ENCODE measurements at places on chromosomes 16 and 17.

DNA sequence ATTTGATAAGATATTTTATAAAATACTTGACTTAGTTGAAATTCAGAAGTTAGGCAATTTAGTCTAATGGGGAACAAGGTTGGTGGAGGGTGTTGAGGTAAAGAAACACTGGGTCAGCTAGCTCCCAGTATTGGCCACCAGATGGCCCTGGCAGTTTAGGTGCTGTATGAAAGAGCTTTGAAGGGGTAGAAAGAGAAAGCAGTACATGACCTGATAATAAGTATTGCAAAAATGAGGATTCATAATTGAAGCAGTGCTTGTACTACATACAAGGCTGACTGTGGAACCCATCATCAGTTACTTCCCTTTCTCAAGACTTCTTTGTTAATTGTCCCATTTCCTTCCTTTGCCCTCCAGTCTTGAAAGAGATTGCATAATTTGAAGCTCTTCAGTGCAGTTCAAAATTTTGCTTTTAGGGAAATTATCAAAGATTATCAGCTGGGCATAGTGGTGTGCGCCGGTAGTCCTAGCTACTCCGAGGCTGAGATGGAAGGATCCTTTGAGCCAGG is 29.4 kb downstream of the TANC2 start:
- DNase-seq, result peak; percentile 7

DNA sequence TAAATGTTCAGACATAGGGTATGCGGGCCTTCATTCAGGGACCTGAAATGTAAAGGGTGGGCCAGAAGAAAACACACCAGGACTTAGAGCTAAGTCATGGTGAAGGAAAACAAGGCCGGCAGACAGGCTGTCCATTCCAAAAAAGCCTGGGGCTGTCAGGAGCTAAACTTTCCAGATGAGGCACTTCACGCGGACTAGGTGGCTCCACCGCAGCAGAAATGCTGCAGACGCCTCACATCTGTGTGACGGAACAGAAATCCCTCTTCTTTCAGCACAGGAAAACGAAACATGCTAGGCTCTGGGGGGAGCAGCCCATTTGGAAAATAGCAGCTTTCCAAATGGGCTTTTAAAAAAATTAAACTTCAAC is 88.7 kb downstream of the HS3ST3A1 start:
- DNase-seq, result peak; percentile 78

GRCh38 chr16:1746693-1747195 is 24.6 kb downstream of the NME3 start:
- no peak for DNase-seq

GRCh38 chr17:42286411-42287221 is 1.7 kb upstream of the STAT5A start:
- DNase-seq, result peak; percentile 79

- DNase-seq, result no peak
Observed at GRCh38 chr17:57413848-57414651, 157.7 kb downstream of the MSI2 start.

- no peak for DNase-seq
Observed at GRCh38 chr17:68603656-68604055, 2.5 kb upstream of the FAM20A start.

- no peak for DNase-seq
Observed at GRCh38 chr17:973053-973452, 6.5 kb downstream of the NXN start.

DNA sequence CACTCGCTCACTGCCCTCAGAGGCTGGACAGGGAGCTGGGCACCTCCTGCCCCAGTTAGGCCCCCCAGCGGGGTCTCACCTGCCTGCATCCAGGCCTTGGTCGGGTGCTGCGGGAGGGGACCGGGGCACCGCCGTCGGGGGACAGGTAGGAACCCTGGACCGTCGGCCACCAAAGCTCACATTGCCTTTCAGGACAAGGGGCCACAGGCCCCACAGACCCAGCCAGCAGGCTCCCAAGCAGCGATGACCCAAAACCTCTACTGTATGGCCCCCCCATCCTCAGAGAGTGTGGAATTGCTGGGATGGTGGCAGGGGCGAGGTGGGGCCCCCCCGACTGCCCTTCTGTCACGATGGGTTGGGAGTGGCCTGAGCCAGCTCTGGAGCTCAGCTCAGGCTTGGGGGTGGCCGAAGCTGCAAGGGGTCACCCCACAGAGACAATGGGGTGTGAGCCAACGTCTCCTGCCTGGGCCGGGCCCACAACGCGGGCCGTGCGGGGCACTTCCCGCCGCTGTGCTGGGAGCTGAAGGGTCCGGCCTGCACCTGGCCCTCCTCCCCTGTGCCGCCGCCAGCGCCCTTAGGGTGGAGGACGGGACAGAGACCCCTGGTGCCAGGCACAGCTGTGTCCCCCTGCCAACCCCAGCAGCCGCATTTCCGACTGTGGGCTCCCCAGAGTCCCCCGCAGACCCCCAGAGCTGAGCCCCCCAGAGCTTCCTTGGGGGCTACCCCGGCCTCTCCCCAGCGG is 498 bp downstream of the IGFALS start:
- no peak for DNase-seq

DNA sequence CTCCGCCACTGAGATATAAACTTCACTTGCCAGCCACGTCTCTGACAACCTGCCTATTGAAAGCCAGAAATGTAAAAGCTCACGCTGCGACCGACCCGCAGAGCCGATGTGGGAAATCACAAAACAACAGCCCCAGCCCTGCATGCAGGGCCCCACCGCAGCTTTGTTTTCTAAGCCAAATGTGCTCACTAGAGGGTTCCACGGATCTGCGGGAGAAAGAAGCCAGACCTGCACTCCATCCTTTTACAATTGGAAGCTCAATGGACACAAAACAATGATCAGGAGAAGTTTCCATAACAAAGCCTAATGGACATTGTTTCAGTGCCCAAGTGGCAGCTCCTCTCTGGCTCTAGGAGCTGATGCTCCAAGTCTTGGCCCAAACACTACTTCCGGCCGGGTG is 33.1 kb downstream of the WIPI1 start:
- no peak for DNase-seq

DNA sequence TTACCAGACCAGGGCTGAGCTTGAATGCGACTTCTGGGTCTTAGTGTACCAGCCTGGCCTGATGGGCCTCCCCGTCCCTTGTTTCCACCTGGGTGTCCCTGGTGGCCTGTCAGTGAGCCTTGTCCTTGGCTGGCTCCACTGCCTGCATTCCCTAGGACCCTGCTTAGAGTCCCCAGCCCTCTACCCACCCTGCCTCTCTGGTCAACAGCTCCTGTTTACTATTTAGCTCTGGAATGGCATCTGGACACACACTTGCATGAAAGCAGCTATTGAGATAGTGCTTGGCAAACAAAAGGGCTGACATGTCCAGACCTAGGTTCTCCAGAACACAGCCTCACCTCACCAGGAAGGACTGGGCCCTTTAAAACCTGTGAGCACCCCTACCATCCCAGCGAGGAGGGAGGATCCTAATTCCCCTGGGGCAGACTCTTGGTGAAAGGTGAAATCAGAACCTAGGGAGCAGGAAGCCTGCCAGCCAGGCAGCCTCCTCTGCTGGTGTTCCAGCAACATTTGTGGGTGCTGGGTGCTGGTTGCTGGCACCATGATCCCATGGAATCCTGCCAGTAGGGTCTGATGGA is 38.8 kb downstream of the RAI1 start:
- DNase-seq, result no peak

DNA sequence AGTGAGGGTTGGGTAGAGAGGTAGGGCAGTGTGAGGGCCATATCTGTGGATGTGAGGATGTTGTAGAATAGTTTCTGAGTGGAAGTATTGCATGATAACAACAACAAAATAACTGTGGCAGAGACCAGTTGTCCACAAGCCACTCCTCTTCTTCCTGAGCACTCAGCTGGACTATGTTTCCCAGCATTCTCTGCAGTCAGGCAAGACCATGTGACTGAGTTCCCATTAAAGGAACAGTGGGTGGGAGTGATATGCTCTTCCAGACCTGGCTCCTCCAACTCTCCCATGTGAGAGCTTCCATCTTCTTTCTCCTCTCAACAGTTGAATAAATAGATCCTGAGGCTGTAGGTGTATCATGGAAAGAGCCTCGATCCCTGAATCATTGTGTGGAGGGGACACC is 272.4 kb downstream of the CBLN1 start:
- no peak for DNase-seq

GRCh38 chr17:27381007-27381501 is 75.2 kb upstream of the KSR1 start:
- DNase-seq, result peak; percentile 43

DNA sequence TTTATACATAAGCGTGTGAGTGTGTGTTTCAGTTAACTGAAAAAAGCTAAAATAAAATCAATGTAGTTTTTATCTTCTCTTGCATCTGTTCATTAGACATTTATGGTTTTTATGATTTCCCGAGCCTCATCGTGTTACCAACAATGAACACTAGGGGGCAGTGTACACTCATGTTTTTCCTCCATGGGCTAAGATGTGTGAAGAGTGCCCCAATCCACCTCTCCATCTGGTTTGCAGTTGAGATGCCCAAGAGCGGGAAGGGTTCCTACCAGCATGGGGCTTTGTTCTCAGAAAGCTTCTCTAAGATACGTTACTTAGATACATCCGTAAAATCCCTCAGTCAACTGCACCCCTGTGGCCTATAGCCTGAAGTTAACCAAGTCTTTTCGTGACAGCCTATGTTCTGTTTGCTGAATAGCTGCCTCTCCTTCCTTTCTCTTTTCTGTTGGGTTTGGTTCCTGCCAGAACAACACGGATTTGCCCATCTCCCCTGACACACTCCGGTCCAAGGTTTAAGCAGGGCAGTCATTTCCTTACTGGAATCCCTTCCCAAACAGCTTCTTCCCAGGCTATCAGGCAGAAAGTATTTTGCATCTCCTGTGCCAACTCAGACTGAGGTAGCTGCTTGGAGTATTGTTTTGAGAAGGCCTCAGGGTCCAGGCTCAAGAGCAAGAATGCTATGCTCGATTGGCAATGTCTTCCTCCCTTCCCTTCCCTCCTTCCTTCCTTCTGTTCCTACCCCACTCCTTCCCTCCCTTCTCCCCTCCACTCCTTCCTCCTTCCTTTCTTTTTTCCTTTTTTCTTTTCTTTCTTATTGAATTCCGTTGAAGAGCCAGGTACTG is 12.9 kb upstream of the ELAC2 start:
- DNase-seq, result peak; percentile 76

- DNase-seq, result no peak
Observed at GRCh38 chr16:3675601-3676130, 21.2 kb downstream of the DNASE1 start.

- DNase-seq, result peak; percentile 54
Observed at GRCh38 chr17:39090908-39091665, 60.4 kb downstream of the PLXDC1 start.

DNA sequence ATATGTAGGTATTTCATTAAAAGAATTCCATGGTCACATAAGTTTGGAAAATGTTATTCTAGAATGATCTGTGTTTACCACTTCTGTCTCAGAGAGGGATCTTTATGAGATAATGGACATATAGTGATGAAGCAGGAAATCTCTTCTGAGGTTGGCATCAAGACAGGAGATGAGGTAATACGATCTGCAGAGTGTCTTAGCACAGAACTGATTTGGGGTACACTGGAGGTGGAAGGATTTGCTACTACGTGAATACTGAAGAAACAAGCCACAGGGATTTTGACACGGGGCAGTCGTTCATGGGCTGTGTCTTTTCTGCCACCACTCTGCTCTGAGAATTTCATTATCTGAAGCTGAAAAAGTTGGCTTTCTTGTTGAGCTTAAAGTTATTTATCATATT is 5.5 kb downstream of the CBFB start:
- DNase-seq, result peak; percentile 54

DNA sequence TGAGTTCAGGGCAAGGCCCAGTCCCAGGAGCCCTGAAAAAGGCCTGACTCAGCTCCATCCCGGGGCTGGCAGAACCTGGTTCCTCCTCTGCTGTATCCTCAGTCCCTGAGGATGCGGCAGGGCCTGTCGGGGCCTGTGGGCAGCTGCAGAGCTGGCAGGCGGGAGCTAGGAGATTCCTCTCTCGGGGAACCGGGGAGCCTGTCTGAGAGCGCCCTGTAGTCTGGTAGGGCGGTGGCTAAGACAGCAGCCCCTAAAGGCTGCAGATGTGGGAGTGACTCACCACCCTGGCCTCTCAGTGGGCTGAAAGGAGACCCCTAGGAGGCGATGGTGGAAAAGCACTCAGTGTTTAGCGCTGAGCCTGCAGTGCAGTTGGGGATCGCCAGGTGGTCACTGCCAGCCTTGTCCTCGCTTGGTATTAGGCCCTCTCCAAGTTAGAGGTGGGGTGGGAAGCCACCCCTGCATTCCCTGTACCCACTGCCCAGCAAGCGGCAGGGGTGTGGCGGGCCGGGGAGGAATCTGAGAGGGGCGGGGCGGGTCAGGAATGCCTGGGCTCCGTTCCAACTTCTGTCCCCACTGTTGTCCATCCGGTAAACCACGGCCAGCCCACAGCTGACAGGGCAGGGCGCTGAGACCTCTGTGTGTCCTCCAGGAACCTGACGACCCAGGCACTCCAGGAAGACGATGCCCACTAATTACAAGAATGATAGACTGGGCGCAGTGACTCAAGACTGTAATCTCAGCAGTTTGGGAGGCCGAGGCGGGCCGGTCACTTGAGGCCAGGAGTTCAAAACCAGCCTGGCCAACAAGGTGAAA is 29.5 kb upstream of the CDH1 start:
- peak; percentile 51 for DNase-seq

DNA sequence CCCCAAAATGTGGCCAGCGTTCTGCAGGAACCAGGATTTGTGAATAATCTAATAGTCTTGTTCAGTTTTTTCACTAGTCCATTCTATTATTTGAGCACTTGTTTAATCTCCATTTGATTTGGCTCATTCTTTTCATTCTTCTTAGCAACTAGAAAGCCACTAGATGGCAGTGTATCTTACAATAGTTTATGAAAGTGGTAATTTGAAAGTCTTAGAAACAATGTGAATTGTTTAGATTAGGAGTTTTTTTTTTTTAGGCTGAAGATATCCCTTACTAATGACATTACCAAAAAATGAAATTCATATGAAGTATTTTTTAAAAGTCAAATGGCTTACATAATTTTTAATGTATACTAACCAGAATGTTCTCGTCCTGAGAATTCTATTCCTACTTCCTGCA is 6.7 kb downstream of the ERI2 start:
- peak; percentile 40 for DNase-seq

- no peak for DNase-seq
Observed at GRCh38 chr16:85812811-85813700, 13.6 kb downstream of the COX4I1 start.

DNA sequence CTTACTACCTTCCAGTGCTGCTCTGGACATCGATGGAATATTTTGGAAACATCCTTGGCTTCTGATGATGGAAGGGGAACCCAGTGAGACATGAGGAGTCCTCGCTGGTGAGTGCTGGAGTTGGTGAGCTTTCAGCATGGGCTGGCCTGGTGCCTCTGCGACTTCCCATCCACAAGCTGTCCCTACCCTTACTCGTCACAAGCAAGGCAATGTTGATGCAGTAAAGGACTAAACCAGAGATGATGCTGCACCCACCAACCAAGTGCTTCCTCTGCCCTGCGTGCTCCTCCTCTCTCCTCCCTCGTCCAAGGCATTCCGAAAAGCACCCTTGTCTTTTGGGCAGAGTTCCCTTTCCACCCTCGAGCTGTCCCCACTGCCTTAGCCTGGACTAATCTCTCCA is 154.7 kb downstream of the GRIN2A start:
- no peak for DNase-seq

DNA sequence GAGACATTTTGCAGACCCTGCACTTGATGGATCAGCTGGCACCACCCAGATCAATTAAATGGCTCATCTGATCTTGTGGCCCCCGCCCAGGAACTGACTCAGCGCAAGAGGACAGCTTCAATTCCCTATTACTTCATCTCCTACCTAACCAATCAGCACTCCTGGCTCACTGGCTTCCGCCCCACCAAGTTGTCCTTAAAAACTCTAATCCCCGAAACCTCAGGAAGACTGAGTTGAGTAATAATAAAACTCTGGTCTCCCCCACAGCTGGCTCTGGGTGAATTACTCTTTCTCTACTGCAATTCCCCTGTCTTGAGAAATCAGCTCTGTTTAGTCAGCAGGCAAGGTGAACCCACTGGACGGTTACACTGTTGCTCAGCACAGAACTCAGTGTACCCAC is 23.6 kb downstream of the SPPL2C start:
- no peak for DNase-seq

Measured in muscle of leg (tissue), 16 donors.